ENCODE measurements at places on chromosomes 2 and 18. TPM values are rescaled to one million over a fixed set of nuclear protein-coding genes. Genes with fewer than 3 reads are reported as not detected.

- DNase-seq, result no peak
Measured at GRCh38 chr2:241855888-241856422, 2.7 kb downstream of the PDCD1 start.

DNA sequence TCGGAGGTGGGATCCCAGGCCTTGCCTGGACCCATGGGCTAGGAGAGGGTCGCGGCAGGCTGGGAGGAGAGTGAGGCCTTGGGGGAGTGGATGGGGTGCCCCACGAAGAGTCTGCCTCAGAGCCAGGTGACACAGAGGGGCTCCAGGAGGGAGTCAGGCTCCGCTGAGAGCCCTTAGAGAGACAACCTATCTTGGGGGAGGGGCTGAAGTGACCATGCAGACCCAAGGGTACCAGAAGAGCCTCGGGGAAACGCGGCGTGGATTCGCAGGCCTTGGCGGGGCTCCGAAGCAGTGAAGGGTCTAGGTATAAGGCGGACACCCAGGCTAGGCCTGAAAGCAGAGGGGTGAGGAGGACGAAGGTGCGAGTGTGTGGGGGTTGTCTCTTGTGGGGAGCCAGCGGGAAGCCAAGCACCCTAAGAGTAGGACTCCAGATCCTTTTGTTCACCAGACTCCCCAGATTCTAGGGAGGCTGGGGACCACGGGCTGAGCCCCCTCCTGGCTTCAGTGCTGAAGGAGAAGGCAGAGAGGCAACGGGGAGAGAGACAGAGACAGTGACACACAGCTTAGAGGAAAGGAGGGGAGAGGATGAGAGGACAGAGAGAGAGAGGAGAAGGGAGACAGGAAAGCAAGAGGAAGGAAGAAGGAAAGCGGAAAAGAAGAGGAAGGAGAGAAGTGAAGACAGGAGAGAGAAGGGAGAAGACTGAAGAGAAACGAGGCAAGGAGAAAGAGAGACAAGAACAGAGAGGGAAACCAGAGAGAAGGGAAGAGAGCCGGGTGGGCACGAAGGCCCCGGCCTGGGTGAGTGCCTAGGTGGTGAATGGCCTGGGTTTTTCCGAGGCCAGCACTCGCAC is 1.1 kb upstream of the HOXD11 start:
- DNase-seq, result peak; percentile 56

STON1 gene
- total RNA-seq, result 15.7 TPM

ESPNL gene
- total RNA-seq, result 2.7 TPM
